ENCODE measurements at places on chromosomes 11 and 22.

- no peak for DNase-seq
These were observed 36.6 kb upstream of the NCR3LG1 start for GRCh38 chr11:17314904-17315426.

DNA sequence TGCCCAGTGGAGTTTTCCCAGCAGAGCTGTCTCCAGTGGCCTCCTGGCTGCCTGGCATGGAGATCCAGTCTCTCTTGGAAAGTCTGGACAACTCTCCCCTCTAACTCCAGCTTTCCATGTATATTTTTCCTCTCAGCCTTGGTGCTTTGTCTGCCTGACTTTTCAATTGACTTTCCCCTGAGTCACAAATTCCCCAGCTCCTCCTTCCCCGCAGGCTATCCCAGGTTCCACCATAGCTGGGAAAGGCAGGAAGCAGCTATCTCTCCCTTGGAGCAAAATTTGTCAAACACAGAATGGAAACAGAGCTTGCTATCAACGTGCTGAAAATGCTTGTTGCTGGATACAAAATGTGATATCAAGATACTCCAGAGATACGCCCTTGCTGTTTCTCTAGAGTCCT, 384.8 kb downstream of the TMEM135 start:
- no peak for DNase-seq

DNA sequence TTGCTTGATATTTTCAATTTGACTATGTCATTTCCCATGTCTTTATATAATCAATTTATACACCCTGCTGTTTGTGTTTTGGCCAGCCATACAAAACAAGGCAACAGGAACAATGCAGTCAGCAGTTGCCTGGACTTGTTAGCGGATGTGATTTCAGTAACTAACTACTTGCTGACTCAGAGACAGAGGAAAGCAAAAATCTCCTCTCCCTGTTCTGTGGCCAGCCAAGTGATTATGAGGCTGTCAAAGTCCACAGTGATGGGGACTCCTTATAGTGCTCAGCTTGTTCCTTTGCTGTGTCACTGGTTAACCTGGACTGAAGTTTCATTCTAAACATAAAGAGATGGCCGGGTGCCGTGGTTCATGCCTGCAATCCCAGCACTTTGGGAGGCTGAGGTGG, 32.6 kb upstream of the APLP2 start:
- no peak for DNase-seq

DNA sequence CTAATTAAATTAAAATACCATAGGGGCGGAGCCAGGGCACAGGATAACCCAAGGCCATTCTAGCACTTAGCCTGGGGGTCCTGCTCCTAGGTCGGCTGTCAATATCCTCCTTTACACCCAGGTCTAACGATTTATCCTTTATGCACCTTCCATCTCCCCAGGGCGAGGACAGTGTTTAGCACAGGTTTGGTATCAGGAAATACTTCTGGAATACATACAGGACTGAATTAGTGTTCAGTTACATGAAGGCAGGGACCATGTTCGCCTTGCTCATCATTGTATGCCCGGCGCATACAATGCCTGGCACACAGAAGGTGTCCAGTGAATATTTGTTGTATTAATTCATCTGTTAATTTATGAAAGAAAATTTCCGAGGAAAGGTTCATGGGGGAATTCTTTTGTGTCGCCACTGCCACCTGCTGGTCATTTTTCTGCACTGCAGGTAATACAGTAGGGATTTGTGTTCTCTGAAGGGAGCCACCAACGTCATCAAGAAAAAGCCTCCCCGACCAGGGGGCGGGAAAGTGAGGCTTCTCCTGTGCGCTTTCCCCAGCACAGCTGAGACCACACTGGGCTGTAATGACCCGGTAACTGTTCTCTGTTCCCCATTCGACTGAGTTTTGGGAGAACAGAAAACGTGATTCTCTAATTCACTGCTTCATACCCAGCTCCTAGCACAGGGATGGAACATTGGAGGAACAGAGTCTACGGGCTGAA, 68.7 kb upstream of the ASPHD2 start:
- DNase-seq = peak; percentile 34

GRCh38 chr11:46034041-46034440, 87.2 kb downstream of the PHF21A start:
- no peak for DNase-seq

DNA sequence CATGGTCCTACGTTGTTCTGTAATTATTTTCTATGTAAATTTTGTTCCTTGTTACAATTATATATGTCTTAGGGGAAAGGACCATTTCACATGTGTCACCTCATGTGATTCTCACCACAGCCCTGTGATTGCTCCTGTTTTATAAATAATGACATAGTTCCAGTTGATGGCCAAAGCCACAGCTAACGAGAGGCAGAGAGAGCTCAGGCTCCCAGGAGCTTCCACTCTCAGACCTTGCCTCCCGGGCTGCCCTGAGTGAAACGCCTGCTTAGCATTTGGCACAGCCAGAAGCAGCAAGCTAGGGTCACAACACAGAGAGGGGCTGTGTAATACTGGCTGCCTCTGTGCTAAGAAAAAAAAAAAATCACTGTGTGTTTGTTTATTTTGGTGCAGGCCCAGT, 5.9 kb downstream of the TMEM121B start:
- DNase-seq = no peak

DNA sequence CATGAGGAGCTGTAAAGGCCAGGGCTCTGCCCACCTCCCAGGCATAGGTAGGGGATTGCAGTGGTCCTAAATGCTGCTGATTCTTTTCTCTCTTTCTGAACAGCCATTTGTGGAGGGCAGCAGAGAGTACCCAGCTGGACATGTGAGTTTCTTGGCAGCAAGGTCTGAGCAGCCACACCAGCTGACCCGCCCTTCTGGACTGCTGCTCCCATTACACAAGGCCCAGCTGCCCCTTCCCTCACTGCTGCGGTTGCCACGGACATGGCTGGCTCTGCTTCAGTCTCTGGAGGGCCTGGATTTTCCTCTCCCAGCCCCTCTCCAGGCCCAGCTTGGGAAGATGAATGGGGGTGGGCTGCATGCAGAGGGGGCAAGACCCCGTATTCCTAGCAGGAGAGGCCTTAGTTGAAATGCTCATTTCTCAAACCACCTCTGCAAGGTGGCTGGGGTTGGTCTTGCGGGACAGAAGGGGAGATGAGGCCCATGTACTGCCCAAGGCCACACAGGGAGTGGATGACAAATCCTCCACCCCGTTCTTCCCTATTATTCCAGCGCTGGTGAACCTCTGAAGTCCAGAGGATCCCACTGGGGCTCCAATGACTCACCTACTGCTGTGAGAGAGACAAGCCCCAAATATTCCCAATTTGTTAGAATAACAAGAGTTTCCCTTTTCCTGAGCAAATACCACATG, 4.6 kb downstream of the LGALS12 start:
- no peak for DNase-seq

- DNase-seq = no peak
These were observed 116.4 kb downstream of the KIRREL3 start for GRCh38 chr11:126884192-126884591.

GRCh38 chr22:37566329-37566837, 6.1 kb downstream of the CDC42EP1 start:
- DNase-seq = no peak

GRCh38 chr11:66289548-66290329, 796 bp upstream of the YIF1A start:
- peak; percentile 70 for DNase-seq

GRCh38 chr22:31750365-31751284, 693 bp upstream of the PRR14L start:
- DNase-seq = no peak

GRCh38 chr11:123103326-123103980, 41.5 kb upstream of the HSPA8 start:
- DNase-seq = no peak

GRCh38 chr22:43493297-43493696, 81.5 kb downstream of the MPPED1 start:
- no peak for DNase-seq

GRCh38 chr11:35501776-35502175, 23.6 kb downstream of the PAMR1 start:
- no peak for DNase-seq

DNA sequence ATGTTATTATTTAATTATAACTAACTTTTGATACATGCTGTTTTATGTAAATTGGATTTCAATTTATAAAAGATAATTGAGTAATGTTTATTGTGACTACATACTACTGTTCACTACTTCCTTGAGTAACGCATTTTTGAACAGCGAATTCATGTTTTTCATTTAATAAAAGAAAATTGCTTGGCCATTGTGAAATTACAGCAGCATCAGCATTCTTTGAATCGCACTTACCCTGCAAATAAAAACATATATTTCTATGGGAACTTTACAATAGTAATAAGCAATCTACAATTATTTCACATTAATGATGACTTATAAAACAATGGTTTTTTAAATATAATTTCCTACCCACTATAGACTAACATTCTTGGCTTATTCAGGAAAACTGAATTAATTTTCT, 20.3 kb downstream of the OR5J2 start:
- DNase-seq = no peak

DNA sequence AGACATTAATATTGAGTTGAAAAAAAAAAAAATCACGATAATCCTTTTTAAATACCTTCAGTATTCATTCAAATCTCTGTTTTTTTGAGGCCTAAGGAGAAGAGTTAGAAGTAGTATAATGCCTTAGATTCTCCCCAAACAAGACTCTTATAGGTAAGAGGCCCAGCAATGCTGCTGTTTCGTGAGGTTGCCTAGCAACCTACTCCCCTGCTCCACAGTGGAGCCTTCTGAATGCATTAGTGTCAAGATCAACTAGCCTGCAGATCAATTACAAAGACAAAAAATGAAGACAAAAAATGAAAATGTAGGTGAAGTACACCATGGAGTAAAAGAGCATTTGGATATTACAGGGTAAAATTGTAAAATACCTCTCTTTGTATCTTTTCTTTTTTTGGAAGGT, 229.8 kb upstream of the LUZP2 start:
- DNase-seq = no peak

DNA sequence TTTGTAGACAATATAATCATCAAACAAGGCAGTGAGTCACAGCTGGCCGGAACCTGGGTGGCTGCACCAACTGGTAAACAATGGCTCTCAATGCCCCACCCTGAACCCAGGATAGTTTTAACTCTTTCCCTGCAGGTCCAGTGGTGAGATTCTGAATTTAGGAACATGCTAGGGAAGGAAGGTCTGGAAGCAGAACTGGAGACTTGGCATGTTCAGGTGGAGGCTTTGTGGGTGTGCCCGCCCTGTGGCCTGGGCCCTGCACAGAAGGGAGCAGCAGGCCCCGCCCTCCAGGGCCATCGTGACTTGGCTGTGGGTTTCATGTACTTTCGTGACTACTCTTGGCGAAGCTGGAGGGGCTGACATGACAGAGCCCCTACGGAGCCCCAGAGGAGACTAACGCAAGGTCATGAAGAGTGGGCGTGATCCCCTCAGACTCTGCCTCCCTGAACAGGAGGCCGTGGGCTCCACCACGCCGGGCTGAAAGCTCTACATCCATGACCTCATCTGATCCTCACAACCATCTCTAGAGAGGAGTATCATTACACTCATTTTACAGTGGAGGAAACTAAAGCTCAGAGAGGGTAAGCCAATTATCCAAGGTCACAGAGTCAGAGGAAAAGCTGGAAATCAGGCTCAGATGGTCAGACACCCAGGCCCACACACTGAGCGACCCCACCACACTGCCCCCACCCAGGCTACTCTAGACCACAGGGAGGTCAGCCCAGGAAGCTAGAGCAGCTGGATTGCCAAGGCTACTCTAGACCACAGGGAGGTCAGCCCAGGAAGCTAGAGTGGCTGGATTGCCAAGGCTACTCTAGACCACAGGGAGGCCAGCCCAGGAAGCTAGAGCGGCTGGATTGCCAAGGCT, 27.3 kb downstream of the MAFF start:
- DNase-seq = no peak

DNA sequence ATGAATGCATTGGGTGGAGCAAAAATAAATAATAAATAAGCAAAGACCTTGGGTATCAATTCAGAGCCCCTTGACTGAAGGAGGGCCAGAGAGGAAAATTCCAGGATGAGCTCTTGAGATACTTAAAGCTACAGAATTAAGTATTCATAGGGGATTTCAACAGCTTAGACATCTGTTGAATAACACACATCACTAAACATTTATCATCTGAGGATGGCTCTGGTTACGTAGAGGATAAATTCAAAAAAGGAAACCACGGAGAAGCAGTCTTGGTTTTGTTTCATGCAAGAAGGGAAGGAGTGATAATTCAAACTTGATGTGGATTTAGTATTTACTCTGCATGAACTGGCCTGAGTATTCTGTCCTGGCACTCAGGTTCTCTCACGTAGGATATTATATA, 29.8 kb downstream of the ARHGAP42 start:
- no peak for DNase-seq

DNA sequence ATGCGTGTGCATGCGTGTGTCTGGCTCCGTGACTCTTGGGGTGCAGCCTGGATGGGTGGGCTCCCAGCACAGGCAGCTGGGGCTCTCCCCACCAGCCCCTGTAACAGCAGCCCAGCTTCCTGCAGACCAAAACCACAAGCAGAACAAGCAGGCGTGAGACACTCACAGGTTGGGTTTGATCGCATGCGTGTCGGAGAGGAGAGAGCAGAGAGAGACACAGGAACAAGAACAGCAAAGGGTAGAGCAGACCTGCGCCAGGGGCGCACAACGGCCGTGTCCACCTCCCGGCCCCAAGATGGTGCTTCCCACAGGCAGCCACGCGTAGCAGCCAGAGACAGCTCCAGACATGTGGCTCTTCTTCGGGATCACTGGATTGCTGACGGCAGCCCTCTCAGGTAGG, at the start of gene CD6:
Gene CD6 (plus strand): TSS at position 161 of the 400 bp plus-strand sequence. CDS start 186 bp downstream, at position 347.
- DNase-seq = peak; percentile 42

DNA sequence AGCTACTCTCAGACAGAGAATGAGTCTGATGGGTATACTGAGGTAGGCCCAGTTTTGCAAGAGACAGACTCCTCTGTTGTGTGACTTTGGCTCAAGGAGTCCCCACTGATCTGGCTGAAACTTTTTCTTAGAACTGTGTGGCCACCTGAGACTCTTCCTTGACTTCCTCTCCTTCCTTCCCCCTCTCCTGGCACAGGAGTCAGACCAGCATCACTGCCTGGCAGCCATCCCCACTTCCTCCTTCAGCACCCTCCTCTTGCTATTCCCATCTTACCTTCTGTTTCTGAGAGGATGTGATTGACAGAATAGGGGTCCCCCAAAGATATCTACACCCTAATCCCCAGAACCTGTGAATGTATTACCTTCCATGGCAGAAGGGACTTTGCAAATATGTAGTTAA, 351.1 kb downstream of the MN1 start:
- no peak for DNase-seq

DNA sequence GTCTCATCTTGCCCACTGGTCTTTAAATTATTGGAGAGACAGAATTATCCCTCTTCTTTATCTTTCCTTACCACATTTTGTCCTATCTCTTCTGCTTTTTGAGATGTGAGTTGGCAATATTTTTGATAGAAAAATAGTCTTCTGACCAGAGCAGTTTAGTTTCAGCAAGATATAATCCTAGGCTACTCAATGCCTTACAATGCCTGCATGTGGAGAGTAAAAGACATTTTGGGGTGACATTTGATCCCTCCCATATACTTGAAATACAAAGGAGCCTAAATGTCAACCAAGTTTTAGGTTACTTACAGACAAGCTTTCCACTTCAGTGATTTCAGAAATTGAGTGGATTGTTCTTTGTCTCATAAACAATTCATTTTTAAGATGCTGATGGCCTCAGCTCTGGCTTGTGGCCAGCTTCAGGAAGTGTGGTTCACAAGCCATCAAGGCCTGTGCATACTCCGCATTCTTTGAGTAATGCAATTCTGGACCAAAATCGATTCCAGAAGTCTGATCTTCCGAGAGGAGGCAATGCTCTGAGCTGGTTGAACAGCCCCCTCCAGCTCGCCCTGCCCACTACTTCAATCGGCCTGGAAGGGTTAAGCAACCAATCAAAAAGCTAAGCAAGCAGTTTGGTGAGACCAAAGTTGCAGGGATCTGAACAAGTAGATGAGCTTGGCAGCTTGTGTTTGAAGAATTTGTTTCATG, 274.4 kb downstream of the BLID start:
- no peak for DNase-seq

- no peak for DNase-seq
These were observed 4.7 kb downstream of the UCP2 start for GRCh38 chr11:73977856-73978519.

Data from stimulated activated CD4-positive, alpha-beta T cell treated with anti-CD3 and anti-CD28 coated beads, Interleukin-15, amount 100 ng/mL, for 1 hour (primary cell).